ENCODE measurements at places on chromosomes 1 and 21. TPM values are rescaled to one million over a fixed set of nuclear protein-coding genes. Genes with fewer than 3 reads are reported as not detected.

Gene DIO1
- total RNA-seq = not detected

Gene PDPN
- 20.3 TPM for total RNA-seq

Gene HES3
- total RNA-seq = not detected

Gene LCE2C
- not detected for total RNA-seq

DNA sequence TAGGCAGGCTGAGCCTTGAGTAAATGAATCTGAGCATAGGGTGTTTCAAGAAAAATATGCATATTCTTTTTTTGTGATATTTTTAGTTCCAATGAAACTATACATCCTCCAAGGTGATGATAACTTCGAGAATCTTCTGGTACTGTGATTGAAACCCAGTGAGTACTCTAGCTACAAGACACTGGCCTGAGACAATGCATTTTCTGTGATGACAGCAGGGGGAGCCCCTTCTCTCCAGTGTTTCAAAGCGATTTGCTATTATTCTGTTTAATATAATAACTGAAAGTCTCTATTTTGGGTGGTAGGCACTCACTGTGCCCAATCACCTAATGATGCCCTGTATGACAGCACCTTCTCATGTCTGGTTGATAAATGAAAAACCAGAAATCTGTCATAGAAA, 12.1 kb downstream of the IRF2BP2 start:
- no peak for DNase-seq

GRCh38 chr1:223386013-223386412, 7.2 kb upstream of the CCDC185 start:
- no peak for DNase-seq

GRCh38 chr1:204587621-204588020, 71.4 kb downstream of the MDM4 start:
- DNase-seq = no peak

DNA sequence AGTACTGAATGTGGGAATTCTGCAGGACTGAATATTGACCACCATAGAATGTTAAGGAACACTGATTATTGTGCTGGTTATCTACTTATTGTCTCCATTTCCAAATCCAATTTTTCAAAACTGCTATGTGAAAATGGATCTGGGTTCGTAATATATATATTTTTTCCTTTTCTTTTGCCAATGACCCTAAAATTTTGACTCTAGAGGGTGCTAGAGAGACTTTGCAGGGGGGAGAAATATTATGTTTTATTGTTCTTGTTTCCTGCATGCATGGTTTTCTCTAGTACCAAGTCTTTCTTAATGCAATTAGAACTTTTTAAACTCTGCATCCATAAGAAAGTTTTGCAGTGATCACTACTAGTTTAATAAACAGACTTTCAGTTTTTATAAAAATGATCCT, 1256.9 kb downstream of the BRINP3 start:
- no peak for DNase-seq
